ENCODE measurements at places on chromosomes 12 and 14.

- no peak for DNase-seq
Observed at GRCh38 chr12:22435583-22435982, 101.1 kb upstream of the ST8SIA1 start.

GRCh38 chr12:53064613-53065436, 14.4 kb downstream of the SPRYD3 start:
- DNase-seq = no peak

- DNase-seq = no peak
Observed at GRCh38 chr12:107356937-107357295, 263.6 kb upstream of the CRY1 start.

GRCh38 chr12:12247584-12247983, 19.3 kb downstream of the LRP6 start:
- no peak for DNase-seq

- DNase-seq = no peak
Observed at GRCh38 chr14:52338051-52338681, 24.1 kb downstream of the PTGER2 start.

DNA sequence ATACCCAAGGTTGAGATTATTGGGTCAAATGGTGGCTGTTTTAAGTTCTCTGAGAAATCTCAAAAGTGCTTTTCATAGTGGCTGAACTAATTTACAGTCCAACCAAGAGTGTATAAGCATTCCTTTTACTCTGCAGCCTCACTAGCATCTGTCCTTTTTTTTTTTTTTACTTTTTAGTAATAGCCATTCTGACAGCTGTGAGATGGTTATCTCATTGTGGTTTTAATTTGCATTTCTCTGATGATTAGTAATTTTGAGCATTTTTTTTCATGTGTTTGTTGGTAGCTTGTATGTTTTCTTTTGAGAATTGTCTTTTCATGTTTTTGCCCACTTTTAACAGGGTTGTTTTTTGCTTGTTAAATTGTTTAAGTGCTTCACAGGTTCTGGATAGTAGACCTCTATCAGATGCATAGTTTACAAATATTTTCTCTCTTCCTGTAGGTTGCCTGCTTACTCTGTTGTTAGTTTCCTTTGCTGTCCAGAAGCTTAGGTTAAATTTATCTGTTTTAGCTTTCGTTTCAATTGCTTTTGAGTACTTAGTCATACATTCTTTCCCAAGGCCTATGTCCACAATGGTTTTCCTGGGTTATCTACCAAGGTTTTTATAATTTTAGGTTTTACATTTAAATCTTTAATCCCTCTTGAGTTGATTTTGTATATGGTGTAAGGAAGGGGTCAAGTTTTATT, 881.3 kb upstream of the SEL1L start:
- DNase-seq = no peak

- no peak for DNase-seq
Observed at GRCh38 chr14:100110816-100111215, 45.6 kb downstream of the EVL start.

DNA sequence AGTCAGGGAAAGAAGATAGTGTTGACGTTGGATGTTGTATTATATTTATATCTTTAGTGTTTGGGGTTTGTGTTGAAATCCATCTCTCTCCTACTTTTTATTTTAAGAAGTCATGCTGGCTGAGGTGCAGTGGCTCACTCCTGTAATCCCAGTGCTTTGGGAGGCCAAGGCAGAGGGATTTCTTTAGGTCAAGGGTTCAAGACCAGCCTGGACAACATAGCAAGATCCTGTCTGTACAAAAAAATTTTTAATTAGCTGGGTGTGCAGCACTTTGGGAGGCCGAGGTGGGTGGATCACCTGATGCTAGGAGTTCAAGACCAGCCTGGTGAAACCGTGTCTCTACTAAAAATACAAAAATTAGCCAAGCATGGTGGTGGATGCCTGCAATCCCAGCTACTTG, 23.9 kb downstream of the A2ML1 start:
- no peak for DNase-seq

Measured in activated CD4-positive, alpha-beta T cell treated with anti-CD3 and anti-CD28 coated beads for 1 hour (primary cell).